ENCODE measurements at places on chromosomes 1 and 21. TPM values are rescaled to one million over a fixed set of nuclear protein-coding genes. Genes with fewer than 3 reads are reported as not detected.

The SPRR2A gene
- not detected for total RNA-seq

The TFF2 gene
- total RNA-seq, result not detected

The NMNAT2 gene
- 0.13 TPM for total RNA-seq

The RGS8 gene
- total RNA-seq, result not detected

The GPA33 gene
- total RNA-seq, result 0.13 TPM

The C4BPA gene
- not detected for total RNA-seq

The SPRR2G gene
- total RNA-seq, result not detected

The ITLN2 gene
- not detected for total RNA-seq

The MACO1 gene
- 7.0 TPM for total RNA-seq

The LCA5L gene
- total RNA-seq, result 3.8 TPM

The MTARC2 gene
- 5.7 TPM for total RNA-seq

The LIPI gene
- not detected for total RNA-seq

The LMOD1 gene
- 0.16 TPM for total RNA-seq

The S100A14 gene
- total RNA-seq, result 1.1 TPM

The HMGCL gene
- 24.8 TPM for total RNA-seq

The GNAI3 gene
- 5.2 TPM for total RNA-seq

The LCE2B gene
- not detected for total RNA-seq

The NRDC gene
- 56.7 TPM for total RNA-seq

The NSUN4 gene
- 15.8 TPM for total RNA-seq

The KCNE2 gene
- not detected for total RNA-seq

The SPRR2D gene
- total RNA-seq, result not detected

The CNR2 gene
- total RNA-seq, result not detected

The IVL gene
- total RNA-seq, result not detected

The TMEM269 gene
- 0.25 TPM for total RNA-seq

The VCAM1 gene
- total RNA-seq, result 128 TPM

The FAM163A gene
- total RNA-seq, result not detected

The RIMS3 gene
- total RNA-seq, result 3.7 TPM

The PGLYRP4 gene
- not detected for total RNA-seq

The EPHA8 gene
- total RNA-seq, result not detected

The LRRC8B gene
- total RNA-seq, result 7.1 TPM

The S100A8 gene
- not detected for total RNA-seq

Data from mesangial cell (primary cell).